ENCODE measurements at places on chromosomes 16 and 17.

DNA sequence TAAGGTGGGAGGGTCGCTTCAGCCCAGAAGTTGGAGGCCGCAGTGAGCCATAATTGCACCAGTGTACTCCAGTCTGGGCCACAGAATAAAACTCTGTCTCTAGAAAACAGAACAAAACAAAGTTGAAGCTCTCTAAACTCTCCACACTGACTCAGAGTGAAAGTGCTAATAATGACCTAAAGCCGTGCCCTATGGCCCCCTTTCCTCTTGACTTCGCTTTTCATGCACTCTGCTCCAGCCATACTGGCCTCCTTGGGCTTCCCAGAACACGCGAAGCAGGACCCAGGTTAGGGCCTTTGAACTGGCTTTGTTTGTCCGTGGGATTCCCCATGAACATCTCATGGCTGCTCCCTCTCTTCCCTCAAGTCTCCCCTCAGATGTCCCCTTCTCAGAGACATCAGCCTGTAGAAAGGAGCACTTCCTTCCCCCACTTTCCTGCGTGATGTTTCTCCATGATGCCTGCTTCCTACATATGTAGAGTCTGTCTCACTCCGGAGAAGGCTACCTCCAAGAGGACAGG is 18.6 kb upstream of the SPN start:
- DNase-seq: no peak

GRCh38 chr16:13909872-13910303 is 10.1 kb upstream of the ERCC4 start:
- DNase-seq: no peak

DNA sequence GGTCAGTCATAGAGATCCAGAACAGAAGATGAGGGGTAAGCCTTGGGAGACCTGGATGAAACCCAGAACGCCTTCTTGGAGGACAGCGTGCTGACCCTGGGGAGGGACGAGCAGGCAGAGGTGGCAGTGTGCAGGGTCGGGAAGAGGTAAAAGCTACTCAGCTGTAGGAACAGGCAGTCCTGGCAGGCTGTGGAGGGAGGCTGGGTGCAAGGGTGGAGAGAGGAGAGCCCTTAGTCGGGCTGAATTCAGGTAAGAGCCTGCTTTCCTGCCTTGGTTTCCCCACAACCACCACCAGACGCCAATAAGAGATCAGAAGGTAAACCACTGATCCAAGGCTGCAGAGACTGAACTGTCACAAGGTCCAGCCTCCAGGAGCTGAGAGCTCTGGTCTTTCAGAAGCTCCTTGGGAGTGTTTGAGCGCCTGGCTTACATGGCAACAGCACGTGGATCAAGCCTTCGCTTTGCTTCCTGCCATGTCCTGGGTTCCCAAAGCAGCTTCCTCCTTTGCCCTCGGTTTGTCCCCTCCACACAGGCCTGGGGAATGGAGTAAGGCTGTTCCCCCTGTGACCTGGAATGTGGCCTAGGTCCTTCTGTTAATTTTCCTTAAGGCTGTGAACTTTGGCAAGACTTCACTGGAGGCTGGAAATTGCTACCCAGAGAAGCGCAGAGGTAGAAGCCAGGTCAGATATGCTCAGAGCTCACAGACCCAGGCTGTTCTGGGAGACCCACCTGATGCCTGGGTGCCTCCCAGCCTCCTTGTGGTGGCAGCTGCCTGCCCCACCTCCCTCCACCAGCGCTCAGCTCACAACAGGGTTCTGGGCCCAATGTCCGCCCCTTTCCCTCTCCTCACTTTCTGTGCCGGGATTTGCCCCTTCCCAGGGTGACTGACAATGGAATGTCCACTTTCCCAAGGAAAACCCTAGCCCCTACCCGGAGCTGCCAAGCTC is 3.9 kb upstream of the PDK2 start:
- DNase-seq: no peak

GRCh38 chr17:16906680-16907079 is 65.2 kb downstream of the TNFRSF13B start:
- DNase-seq: no peak

DNA sequence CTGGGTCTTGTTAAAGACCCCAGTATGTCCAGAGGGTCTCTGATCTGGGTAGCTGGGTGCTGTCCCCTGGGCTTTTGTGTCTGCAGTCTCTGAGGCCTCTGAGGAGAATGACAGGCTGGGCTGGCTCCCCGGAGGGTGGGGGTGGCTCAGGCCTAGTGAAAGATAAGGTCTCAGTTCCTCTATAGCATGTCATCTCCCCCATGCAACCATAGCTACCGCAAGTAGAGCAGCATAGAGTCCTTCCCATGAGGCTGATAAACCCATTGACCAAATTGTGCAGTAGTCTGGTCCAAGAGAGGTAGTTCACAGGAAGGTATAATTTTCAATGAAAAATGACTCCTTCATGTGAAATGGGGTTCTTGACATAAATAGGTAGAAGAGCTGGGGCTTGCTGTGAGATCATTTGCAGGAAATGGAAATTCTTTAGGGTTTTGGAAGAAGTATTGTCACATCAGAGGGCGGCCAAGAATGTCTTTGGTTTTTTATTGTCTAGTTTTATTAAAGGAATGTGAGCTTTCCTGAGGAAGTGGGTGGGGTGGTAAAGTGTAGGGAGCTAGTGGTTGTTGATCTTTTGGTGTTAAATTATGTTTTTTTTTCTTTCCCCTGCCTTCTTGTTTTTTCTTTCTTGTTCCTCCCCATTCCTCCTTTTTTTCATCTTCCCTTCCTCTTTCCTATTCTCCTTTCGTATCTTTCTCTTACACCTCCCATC is 21.0 kb downstream of the SLC7A6OS start:
- DNase-seq: no peak

DNA sequence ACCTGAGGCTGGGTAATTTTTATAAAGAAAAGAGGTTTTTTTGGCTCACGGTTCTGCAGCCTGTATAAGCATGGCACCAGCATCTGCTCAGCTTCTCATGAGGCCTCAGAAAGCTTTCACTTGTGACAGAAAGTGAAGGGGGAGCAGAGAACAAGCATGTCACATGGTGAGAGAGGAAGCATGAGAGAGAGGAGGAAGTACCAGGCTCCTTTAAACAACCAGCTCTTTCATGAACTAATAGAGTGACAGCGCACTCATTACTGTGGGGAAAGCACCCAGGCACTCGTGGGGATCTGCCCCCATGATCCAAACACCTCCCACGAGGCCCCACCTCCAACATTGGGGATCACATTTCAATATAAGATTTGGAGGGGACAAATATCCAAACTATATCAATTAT is 86.8 kb downstream of the USP32 start:
- no peak for DNase-seq

DNA sequence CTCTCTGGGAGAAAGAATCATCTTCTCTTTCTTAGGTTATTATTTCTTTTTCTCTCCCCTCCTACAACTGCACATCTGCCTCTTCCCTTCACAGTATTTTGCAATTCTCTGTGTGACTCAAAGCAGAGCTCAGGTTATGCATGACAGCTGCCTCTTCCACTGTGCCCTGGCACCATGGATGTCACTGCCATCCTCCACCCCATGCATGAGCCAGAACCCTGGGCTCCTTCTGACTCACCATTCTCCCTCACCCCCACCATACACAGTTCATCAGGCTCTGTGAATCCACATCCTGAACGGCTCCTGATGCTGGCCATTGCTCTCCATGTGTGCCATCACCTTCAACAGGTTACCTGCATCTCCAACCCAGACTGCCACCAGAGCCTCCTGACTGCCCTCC is 23.9 kb downstream of the CA10 start:
- no peak for DNase-seq

- DNase-seq: no peak
These were observed 12.9 kb upstream of the ZKSCAN2 start for GRCh38 chr16:25270577-25270976.

- no peak for DNase-seq
These were observed 695.7 kb downstream of the CDH11 start for GRCh38 chr16:64426131-64426666.

DNA sequence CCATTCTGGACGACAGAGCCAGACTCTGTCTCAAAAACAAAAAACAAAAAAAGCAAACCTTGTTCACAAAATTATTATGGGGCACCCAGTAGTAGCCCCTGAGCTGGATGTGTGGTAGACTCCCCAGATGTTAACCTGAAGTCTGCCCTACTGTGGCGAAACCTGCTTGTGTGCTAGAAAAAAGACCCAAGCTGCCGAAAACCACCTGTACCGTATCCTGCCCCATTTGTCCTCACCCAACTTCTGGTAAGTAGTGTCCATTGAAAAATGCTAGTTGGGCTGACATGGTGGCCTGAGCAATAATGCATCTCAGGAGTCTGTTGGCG is 9.1 kb downstream of the RMI2 start:
- DNase-seq: no peak

- no peak for DNase-seq
These were observed 31.9 kb upstream of the POLR3E start for GRCh38 chr16:22265351-22265750.

DNA sequence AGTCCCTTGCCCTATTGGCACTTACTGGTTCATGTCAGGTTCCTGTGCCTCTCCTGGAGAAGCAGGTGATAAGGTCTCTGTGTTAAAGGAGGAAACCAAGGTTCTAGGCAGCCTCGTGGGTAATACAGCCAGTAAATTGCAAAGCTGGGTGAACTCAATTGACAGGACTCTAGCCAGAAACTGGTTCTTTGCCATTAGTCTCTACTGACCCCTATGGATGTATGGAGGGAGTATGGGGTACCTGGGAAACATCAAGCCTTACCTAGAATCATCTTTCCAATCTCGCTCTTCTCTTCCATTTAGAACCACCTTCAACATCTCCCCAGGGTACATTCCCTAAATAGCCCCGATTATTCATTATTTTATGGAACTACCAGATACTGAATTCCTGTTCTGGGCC is 169.3 kb downstream of the CDH13 start:
- no peak for DNase-seq

DNA sequence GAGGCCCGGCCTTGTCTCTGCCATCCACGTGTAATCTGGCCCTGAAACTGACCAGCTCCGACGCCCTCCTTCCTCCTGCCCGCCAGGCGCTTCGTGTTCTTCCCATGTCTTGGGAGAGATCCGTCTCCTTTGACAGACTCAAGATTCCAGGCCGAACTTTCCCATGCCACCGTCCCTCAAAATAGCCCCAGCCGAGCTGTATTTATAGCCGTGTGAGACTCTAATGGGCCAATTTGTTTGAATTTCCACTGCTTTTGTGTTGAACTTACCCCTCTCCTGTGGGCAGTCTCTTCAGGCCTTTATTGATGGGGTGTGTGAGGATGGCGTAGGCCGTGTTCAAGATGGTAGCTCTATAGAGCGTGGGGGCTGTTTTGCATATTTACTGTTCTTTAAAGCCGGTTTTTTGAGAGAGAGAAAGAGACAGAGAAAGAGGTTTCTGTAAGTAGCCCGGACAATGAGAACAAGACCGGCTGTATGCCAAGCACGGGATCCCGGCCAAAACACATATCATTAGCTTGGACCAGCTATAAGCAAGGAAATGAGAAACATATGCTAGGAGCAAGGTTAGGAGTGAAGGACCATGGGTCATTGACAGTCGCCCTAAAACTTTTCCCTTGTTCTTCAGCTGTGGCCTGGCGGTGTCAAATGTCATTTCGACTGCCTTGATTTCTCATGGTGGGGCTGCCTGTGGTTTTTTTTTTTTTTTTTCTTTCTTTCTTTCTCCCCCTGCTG is 124.5 kb upstream of the ZFHX3 start:
- DNase-seq: no peak

- DNase-seq: no peak
These were observed 67.3 kb upstream of the PLCG2 start for GRCh38 chr16:81711657-81712319.

GRCh38 chr17:80191192-80191591 is 21.4 kb downstream of the CARD14 start:
- DNase-seq: no peak

DNA sequence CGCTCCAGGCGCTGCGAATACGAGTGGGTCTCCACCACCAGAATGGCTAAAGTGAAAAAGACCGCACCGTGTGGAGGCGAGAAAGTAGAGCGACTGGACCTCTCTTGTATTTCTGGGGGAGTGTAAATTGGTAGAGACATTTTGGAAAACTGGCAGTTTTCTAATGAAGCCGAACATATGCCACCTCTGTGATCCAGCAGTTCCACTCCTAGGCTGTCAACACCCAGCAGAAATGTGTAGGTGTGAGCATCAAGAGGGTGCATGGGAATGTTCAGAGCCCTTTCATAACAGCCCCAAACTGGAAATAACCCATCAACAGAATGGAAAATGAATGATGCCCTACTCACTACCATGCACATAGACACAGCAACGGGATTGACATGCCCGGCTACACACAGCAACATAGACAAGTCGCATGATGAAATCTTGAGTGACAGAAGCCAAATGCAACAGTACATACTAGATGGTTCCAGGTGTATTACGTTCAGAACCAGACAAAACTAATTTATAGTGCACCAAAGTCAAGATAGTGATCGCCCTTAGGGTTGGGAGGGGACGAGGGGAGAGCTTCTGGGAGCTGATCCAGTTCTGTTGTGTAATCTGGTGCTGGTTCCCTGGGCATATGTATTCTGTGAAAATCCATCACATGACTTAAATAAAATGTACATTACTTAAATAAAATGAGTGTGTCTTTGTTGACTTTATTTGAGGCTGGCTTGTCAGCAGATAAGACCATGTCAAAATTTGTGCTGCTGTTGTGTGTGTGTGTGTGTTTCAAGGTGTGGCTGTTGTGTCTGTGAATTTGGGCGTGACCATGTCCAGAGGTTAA is 877 bp upstream of the BCL7C start:
- no peak for DNase-seq

DNA sequence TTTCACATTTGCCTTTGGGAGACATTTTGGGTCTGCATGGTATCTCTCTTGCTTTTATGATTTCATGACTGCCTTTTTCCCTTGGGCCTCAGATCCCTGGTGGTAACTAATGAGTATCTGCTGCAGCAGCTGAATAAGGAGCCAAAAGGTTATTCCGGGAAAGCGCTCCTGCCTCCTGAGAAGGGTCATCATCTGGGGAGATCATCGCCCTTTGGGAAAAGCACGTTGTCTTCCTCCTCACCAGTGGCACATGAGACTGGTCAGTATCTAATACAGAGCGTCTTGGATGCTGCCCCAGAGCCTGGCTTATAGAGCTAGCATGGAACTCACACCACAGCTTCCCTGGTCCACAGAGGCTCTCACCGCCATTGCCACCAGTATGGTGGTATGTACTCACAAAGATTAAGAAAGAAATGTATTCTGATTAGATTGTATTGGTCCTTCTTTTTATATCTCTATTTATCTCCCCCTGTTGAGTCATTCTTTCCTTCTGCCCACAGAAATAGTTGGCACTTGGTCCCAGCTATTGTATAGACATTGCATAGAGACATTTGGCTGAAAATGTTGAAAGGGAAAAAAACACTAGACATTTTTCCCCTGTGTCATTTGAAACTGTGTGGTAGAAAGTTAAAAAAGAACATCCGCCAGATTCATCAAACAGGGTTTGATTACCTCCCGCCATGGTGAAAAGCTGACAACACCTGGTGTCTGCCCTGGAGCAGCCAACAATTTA is 8.4 kb downstream of the TPPP3 start:
- DNase-seq: no peak

- no peak for DNase-seq
These were observed 5.6 kb downstream of the RAP1GAP2 start for GRCh38 chr17:2801841-2802240.

- no peak for DNase-seq
These were observed 69.2 kb upstream of the DOC2B start for GRCh38 chr17:250487-251300.

- DNase-seq: no peak
These were observed 3.6 kb downstream of the WNT9B start for GRCh38 chr17:46854948-46855347.

GRCh38 chr16:71746442-71747046 is 22.0 kb upstream of the PHLPP2 start:
- no peak for DNase-seq

All from vagina (tissue), 2 donors.